ENCODE measurements at places on chromosomes 1 and 21. TPM values are rescaled to one million over a fixed set of nuclear protein-coding genes. Genes with fewer than 3 reads are reported as not detected.

DNA sequence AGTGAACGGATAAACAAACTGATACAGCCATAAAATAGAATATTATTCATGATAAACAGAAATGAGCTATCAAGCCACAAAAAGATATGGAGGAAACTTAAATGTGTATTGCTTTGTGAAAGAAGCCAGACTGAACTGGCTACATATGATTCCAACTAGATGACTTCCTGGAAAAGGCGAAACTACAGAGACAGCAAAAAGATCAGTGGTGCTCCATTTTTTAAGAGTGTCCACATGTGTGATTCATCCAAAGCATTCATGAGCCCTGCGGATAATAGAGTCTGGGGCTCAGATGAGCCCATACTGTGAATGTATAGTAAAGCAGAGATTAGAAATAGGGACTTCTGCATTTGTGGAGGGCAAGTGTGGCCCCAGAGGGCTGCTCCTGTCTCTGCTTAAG lies 7.8 kb upstream of the TMEM222 start:
- no peak for DNase-seq

Gene S100B
- 0.61 TPM for total RNA-seq

GRCh38 chr1:39091845-39092645 lies 65.9 kb downstream of the NDUFS5 start:
- DNase-seq = peak; percentile 79

GRCh38 chr1:115840605-115841460 lies at the start of gene NHLH2:
Gene NHLH2 (minus strand): TSS chr1:115841126. CDS start chr1:115838372, 2,754 bp downstream.
- DNase-seq = no peak

GRCh38 chr1:67704351-67704750 lies 19.4 kb downstream of the GADD45A start:
- no peak for DNase-seq

GRCh38 chr1:89536555-89537341 lies 12.1 kb downstream of the LRRC8B start:
- no peak for DNase-seq

Gene FAM78B
- total RNA-seq = 8.2 TPM

- no peak for DNase-seq
Measured at GRCh38 chr1:29934255-29934772, 698.0 kb downstream of the PTPRU start.

Gene CTXND2
- not detected for total RNA-seq

DNA sequence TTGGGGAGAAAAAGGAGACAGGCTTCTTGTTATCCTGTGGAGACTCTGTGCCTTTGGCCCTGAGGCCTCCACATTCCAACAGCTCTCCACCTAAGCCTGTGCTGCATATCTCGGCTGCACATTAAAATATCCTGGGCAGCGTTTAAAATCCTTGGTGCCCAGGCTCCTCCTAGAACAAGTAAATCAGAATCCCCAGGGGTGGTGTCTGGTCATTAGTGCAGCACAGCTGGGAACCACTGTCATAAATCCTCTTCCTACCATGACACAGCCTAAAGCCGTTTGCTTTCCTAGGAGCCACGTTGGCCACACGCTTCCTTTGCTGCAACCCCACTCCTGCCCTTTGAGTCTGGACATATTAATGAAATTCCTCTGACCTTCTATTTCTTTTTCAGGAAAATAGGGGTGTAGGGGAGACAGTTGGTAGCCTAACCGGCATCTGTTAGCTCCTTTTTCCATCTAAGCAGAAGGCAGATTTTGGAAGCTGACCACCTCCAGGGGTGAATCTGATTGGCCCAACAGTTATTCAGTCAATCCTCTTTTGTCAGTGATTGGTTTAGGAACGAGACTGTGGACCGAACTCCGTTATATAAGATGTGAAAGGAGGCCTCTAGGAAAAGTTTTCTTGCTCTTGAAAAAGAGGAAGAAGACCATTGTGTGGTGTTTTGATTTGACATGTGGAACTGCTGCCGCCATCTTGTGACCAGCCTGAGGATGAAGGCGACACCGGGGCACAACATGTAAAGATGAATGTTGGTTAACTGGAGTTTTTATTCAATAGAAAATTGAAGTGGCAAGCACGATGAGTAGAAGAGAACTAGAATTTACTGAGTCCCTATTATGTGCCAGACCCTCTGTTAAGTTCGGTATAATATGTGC lies 41.9 kb downstream of the JUN start:
- no peak for DNase-seq

- DNase-seq = peak; percentile 73
Measured at GRCh38 chr1:17531682-17532487, 7.6 kb upstream of the ARHGEF10L start.

Gene AGRN
- total RNA-seq = 4.5 TPM

Gene EVI5
- 13.4 TPM for total RNA-seq

- DNase-seq = no peak
Measured at GRCh38 chr1:82220754-82221153, 420.0 kb downstream of the ADGRL2 start.

Gene ACADM
- 165 TPM for total RNA-seq

GRCh38 chr1:15152318-15153183 lies 996 bp upstream of the TMEM51 start:
- peak; percentile 77 for DNase-seq

GRCh38 chr1:228032041-228032440 lies 25.2 kb downstream of the WNT3A start:
- peak; percentile 23 for DNase-seq

- no peak for DNase-seq
Measured at GRCh38 chr1:202553560-202554038, 156.7 kb downstream of the SYT2 start.

Gene MX2
- total RNA-seq = 3.6 TPM

GRCh38 chr1:237211031-237211430 lies 169.0 kb downstream of the RYR2 start:
- no peak for DNase-seq

Gene NHLH1
- total RNA-seq = not detected

DNA sequence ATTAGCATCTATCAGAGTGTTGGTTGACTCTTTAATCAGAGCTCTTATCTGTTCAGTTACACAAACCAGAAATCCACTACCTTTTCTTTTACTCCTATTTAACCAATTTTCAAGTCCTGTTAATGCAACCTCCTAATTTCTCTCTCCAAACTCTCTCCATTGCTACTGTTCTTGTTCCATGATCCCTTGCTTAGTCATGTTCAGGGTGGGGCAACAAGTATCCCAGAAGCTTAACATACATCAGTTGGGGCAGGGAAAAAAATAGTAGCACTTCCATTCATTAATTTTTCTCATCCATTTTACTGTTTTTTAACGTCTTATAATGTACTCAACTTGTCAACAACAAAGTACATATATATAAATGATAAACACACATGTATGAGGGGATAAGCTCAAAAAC lies 111.2 kb upstream of the LBR start:
- no peak for DNase-seq

GRCh38 chr1:23013657-23014056 lies 2.0 kb downstream of the TEX46 start:
- DNase-seq = no peak

DNA sequence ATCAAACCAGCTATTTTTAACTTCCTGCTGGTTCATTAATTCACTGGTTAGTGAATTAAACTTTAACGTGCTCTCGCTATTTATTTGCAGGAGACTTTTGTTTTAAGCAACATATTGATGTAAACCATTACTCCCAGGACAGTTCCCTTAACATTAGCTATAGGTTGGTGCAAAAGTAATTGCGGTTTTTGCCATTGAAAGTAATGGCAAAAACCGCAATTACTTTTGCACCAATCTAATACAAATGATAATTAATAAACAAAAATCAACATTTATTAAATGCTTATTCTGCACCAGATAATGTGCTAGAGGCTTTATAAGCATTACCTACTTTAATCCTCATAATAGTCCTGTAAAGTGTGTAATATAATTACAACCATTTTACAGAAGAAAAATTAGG lies 176.5 kb downstream of the NPHP4 start:
- no peak for DNase-seq

DNA sequence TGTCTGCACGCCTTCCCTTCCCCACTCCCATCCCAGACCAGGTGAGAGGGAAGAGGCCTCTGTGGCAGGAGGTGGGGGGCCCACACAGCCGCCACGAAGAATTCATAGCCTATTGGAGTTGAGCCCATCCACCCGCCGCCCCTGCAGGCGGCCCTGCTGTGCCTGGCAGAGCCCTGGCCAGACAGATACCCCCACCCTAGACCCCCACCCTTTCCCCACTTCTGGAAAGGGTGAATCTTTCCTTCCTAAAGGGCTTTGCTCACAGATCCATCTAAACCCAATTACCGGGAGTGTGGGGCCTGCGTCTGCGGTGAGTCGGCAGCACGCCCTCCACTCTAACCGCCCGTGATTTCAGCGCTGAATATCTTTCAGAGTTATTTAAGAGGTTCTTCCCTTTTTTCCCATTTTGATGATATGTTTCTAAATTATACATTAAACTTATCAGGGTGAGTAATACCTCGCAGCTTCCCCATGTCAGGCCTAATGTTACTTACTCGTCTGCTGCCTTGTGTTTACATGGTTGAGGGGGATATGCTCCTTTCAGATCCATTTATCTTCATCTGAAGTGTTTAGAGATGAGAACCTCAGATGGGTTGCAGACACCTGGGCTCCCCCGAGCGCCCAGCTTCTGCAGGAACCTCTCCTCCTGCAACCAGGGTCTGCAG lies 183.9 kb upstream of the VAMP3 start:
- no peak for DNase-seq

DNA sequence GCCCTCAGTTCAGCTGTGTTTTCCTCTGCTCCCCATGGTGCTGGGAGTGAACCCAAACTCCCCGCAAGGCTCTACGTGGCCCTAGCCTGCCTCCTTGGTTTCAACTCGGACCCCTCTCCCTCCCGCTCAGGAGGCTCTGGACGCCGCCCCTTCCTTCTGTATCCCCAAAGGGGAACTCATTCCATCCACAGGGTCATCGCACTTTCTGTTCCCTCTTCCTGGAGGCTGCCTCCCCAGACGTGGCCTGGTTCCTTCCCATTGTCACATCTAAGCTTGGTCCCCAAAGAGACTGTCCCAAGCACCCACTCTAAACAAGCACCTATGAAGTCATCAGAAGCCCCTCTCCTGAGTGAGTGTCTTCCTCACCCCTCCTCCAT lies 10.9 kb downstream of the KCNAB2 start:
- DNase-seq = no peak

GRCh38 chr21:42124826-42125570 lies 53.9 kb downstream of the UMODL1 start:
- DNase-seq = no peak

DNA sequence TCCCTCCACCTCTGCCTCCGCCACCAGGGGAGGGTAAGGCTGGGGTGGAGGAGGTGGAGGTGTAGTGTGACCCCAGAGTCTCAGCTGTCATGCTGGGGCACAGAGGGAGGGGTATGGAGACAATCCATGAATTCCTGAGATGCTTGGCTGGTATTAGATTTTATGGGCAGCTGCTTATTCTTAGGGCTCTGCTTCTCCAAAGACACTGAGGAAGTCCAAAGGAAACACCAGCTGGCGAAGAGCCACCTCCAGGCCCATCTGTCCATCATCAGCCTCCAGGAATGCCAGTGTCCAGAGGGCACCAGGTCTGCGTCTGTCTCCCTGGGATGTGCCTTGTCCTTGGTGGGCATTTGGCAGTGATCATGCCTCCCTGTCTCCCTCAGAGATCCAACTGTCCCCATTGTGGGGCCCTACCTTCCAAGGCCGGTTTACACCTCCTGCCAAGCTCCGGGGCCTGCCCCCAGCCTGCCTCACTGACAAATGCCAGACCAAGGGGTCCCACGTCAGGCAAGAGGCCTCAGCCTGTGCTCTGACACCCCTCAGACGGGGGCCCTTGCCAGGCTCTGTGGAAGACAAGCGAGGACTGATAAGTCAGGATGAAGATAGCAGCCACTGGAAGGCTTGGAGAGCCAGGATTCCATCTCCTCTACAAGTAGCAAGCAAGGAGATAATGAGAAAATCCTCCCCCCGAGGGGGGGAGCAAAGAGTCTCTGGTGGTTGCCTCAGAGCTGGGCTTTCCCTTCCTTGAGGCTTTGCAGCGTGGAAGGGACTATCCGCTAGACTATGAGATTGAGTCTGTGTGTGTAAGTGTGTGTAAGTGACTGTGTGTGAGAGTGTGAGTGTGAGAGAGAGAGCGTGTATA lies 1.6 kb downstream of the TNNI1 start:
- peak; percentile 51 for DNase-seq

Gene PTPN22
- total RNA-seq = 0.39 TPM

- peak; percentile 42 for DNase-seq
Measured at GRCh38 chr21:45533361-45533845, 8.8 kb downstream of the SLC19A1 start.

Gene SPRR1B
- total RNA-seq = not detected

- no peak for DNase-seq
Measured at GRCh38 chr1:231971397-231972110, 345.0 kb downstream of the DISC1 start.

DNA sequence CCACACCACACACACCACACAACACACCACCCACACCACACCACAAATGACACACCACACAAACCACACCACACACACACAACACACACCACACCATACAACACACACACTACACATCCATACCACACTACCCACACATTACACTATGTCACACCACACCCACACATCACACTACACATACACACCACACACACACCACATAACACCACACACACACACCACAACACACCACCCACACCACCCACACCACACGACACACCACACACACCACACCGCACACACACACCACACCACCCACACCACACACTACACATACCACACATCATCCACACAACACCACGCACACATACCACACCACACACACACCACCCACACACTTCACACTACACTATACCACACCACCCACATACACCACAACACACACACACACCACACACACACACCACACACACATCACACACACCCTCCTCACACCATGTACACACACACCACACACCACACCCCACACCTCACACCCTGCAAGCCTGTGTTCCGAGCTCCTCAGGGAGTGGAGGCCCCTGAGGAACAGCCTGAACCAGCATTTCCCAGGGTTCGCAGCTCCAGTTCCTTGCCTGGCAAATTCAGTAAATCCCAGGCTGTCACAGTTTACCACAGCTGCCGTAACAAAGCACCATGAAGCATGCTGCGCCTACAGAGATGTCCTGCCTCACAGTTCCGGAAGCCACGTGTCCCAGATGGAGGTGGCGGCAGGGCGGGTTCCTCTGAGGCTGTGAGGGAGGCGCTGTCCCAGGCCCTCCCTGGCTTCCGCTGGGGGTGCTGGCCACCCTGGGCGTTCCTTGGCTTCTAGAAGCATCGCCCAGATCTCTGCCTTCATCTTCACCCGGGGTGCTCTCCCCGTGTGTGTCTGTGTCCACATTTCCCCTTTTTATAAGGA lies 69.8 kb upstream of the ATP5PO start:
- no peak for DNase-seq

Gene S100A8
- total RNA-seq = 26.0 TPM

DNA sequence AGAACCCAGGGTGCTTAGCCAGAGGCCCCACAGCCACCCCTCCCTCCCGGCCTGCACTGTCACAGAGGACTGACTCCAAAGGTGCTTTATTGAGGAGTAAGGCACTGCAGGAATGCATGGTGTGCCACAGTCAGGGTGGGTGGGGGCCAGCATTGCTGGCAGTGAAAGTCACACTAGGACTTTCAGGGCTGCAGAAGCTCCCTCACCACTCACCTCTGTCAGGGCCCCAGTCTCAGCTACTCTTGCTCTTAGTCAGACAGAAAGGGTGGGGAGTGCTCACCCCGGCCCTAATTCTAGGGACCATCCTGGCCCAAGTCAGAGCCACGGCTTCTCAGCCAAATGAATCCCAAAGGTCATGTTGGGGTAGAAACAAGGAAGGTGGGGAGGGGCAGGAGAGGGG lies 19.4 kb downstream of the KNCN start:
- no peak for DNase-seq

- no peak for DNase-seq
Measured at GRCh38 chr1:175794586-175794985, 51.2 kb upstream of the TNR start.
